Endothelial cell of umbilical vein (primary cell): ENCODE measurements at places on chromosomes 2 and 18. TPM values are rescaled to one million over a fixed set of nuclear protein-coding genes. Genes with fewer than 3 reads are reported as not detected.

Gene CTAGE1
- total RNA-seq, result not detected in 2 replicates

Gene CDH20
- total RNA-seq, result not detected in 2 replicates

Gene RAB6D
- not detected in 2 replicates for total RNA-seq

Gene SLC4A5
- 0.97 and 1.2 TPM in 2 replicates for total RNA-seq

Gene NEMP2
- total RNA-seq, result 3.8 and 8.4 TPM in 2 replicates

Gene MRPL33
- total RNA-seq, result 96.7 and 97.4 TPM in 2 replicates

Gene PID1
- not detected in 2 replicates for total RNA-seq

Gene MC2R
- not detected in 2 replicates for total RNA-seq

Gene CCDC68
- total RNA-seq, result 1.0 and 2.9 TPM in 2 replicates

Gene LNPK
- total RNA-seq, result 11.2 and 11.8 TPM in 2 replicates

Gene MAP3K19
- total RNA-seq, result not detected in 2 replicates

Gene ATP6V1C2
- 0.13 TPM in 1 of 2 replicates, not detected in the other for total RNA-seq

Gene DCDC2C
- not detected in 2 replicates for total RNA-seq

Gene POTEI
- total RNA-seq, result 0.13 and 0.16 TPM in 2 replicates

Gene TACR1
- total RNA-seq, result not detected in 2 replicates

Gene CFAP65
- total RNA-seq, result not detected in 2 replicates

Gene SCN1A
- total RNA-seq, result not detected in 2 replicates

Gene TNFAIP6
- not detected in 2 replicates for total RNA-seq

Gene GPR39
- 0.20 TPM in 1 of 2 replicates, not detected in the other for total RNA-seq

Gene PRKAG3
- total RNA-seq, result not detected in 2 replicates

Gene SLC23A3
- total RNA-seq, result 5.2 and 7.1 TPM in 2 replicates
